ENCODE measurements at places on chromosomes 12 and 14.

DNA sequence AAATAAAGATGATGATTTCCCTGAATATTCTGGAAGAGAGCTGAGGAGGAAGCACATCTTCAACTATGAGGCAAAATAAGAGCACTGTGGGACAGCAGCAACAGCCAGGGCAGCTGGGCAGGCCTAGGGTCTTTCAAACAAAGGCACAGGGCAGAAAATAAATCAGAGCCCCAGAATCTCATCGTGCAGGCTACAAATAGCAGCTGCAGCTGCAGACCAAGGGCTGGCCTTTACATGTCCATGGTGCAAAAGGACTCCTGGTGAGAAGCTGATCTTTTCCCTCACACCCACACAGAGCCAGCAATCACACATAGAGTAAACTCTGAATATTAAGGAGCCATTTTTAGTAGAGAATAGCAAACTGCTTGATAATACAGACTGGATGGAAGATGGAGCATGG is 13.6 kb upstream of the MYBPC1 start:
- no peak for DNase-seq

DNA sequence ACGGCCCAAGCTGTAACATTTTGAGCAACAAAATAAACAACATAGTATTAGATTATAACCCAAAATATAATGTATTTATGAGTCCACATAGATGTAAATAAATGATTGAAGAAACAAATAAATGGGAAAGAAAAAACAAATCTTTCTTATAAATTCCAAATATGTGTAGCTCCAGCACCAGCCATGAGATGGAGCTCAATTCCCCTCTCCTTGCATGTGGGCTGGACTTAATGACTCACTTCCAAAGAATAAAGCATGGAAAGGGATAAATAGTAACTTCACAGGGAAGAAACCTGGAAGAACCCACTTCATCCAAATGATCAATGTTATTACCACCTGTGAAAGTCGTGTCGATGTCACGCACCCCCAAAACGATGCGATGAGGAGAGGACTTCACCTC is 158.8 kb downstream of the RPAP3 start:
- no peak for DNase-seq

DNA sequence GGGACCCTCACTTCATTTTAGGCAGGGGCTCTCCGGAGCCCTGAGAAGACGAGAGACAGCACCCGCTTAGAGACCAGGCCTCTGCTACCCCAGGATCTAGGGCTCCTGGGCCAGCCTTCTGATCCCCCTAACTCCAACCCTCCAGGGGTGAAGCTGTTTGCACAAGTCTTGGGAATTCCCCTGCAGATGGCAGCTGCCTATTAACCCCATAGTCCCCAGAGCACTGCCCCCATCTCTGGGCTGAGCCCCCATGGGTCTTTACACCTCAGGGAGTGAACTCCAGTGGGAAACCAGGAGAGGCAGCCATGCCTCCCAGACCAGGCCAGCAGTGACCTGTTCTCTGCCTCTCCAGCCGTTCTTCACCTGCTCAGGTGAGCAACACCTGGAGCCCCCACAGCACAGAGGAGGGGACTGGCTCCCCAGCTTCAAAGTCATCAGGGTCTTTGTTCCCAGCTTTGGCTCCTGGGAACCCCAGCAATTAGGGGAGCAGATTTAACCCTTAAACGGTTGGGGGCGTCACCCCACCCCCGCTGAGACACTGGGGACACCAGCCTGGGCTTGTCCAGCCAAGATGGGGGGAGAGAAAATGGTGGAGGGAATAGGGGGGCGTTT is 2.3 kb downstream of the WNT10B start:
- DNase-seq = no peak

GRCh38 chr12:81329085-81329484 is 251.2 kb downstream of the ACSS3 start:
- no peak for DNase-seq

- no peak for DNase-seq
Measured at GRCh38 chr12:66197495-66197921, 8.5 kb downstream of the IRAK3 start.

GRCh38 chr12:4562034-4562657 is at the start of gene DYRK4:
Gene DYRK4, plus strand, starts transcription at chr12:4562208. Its CDS starts 38 bp downstream, at chr12:4562246.
- DNase-seq = peak; percentile 85

GRCh38 chr12:53935383-53936341 is 3.0 kb upstream of the HOXC13 start:
- no peak for DNase-seq

DNA sequence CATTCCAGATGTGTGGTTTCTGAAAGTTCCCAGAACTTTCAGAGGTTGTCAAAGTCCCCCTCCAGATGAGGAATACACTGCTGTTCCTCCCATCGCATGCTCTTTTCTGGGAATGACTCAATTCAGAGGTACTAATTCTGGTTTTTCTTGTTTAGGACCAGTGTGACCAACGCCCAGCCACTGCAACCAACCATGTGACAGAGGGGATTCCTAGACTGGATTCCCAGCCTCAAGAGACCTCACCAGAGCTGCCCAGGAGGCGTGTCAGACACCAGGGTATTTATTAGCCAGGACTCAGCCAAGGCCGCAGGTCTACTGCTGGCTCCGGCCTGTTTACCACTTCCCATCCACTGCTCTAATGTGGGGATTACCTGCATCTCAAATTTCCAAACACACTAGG is 24.2 kb downstream of the TRAFD1 start:
- peak; percentile 51 for DNase-seq

DNA sequence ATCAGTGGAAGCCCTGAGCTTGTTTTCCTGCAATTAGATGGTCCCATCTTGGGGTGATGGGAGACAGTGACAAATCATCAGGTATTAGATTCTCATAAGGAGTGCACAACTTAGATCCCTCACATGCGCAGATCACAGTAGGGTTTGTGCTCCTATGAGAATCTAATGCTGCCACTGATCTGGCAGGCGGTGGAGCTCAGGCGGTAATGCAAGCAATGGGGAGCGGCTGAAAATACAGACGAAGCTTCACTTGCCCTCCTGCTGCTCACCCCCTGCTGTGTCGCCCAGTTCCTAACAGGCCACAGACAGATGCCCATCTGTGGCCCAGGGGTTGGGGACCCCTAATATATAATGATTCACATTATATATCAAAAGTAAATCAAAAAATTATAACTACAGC is 258.8 kb upstream of the USP15 start:
- no peak for DNase-seq

DNA sequence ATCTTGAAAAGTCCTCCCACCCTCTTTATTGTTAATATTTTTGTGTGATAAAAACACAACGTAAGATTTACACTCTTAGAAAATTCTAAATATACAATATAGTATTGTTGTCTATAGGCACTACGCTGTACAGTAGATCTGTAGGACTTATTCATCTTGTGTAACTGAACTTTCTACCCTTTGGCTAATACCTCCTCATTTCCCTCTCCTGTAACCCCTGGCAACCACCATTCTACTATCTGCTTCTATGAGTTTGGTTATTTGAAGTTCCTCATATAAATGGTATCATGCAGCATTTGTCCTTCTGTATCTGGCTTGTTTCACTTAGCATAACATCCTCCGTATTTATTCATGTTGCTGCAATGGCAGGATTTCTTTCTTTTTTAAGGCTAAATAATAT is 5.2 kb upstream of the CLEC9A start:
- no peak for DNase-seq

- no peak for DNase-seq
Measured at GRCh38 chr12:44059476-44059875, 223.6 kb downstream of the TMEM117 start.

- no peak for DNase-seq
Measured at GRCh38 chr12:102478405-102479098, 1.8 kb downstream of the IGF1 start.

GRCh38 chr12:85820101-85820500 is 16.1 kb downstream of the RASSF9 start:
- DNase-seq = no peak

DNA sequence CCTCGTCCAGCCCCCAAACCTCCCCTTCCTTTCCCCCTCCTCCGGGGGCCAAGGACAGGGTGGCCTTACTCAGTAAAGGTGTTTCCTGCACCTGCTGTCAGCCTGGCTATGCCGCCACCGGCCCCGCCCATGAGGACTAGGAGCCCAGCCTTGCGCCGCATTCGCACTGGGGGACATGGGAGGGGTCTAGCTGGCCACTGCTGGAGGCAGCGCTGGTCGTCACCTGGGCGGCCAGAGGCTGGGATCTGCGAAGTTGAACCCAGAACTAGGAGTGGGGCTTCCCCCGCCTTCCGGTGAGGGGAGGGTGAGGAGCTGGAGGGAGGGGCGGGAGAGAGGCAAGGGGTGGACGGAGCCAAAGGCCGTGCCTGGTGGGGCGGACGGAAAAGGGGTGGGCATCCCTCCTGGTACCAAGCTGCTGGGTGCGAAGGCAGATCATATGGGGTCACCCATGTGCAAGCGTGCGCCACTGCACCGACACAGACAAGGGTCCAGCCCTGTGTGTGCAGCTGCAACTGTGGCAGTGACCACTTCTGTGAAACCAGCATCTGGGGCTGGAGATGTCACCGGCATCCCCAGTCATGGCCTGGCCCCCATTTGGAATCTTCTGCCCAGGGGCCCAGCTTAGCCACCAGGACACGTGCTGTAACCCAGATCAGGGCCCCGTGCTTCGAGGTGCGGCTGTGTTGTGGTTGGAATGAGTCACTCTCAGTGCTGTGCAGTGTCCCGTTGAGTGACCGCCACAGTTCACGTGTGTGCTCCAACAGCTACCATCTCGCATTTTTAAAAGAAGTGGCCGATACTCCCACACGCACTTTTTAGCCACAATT is 8.5 kb downstream of the AMN start:
- DNase-seq = peak; percentile 34
